Esophagus muscularis mucosa (tissue), 4 donors: ENCODE measurements at places on chromosomes 6 and 20. TPM values are rescaled to one million over a fixed set of nuclear protein-coding genes. Genes with fewer than 3 reads are reported as not detected.

GRCh38 chr6:27847706-27848105 lies 64.5 kb downstream of the OR2B2 start:
- H3K27me3 ChIP-seq: no peaks in the 10 kb centered on the region
- H3K4me3 ChIP-seq: no peak overlapping the region
- H3K36me3 ChIP-seq: no peaks in the 10 kb centered on the region
- no peak for DNase-seq

- no peak overlapping the region for H3K27ac ChIP-seq
- no peak for DNase-seq
- peaks cover 69% of the 10 kb centered on the region for H3K4me1 ChIP-seq
- H3K4me3 ChIP-seq: no peak overlapping the region
- H3K27me3 ChIP-seq: no peaks in the 10 kb centered on the region
These were observed 21.2 kb downstream of the HECA start for GRCh38 chr6:139156102-139156501.

DNA sequence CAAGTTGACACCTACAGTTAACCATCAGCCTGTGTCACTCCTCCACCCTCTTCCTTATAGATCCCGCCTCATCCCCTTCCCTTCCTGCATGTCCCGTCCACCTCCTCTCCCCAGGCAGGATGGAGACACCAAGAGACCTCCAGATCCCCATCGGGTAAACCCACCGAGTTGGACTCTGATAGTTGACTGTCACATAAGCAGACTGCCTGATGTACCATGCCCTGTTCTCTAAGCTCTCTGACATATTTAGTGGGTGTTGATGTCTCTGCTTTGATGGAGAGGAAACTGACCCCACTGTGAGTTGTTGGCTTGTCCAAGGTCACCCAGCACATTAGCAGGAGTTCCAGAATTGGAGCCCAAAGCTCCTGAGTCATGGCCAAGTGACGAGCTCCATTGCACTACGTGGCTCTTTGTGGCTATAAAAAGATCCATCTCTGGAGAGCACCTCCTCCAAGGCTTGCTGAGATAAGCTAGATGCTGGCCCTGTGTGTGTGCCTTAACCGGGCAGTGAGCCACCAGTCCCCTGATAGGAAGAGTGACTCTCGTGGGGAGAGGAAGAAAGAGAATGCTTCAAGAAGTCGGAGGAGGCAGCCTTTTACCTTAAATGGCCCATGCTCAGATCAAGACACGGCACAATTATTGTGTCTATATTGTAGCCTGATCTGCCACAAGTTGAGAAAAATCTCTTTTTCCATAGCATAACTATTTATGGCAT lies 236.0 kb upstream of the ECI2 start:
- no peaks in the 10 kb centered on the region for H3K27me3 ChIP-seq
- no peak overlapping the region for H3K4me3 ChIP-seq
- DNase-seq: no peak
- H3K4me1 ChIP-seq: peaks cover 7% of the 10 kb centered on the region
- H3K36me3 ChIP-seq: no peaks in the 10 kb centered on the region

Gene NCOA6
- 14.9 TPM for total RNA-seq

GRCh38 chr6:24935366-24936152 lies at the start of gene RIPOR2:
RIPOR2 (minus strand) TSS chr6:24935960; CDS start chr6:24935898, 62 bp downstream.
- no peak within 1 kb of the TSS for H3K4me3 ChIP-seq
- no peak within 1 kb of the TSS for H3K27ac ChIP-seq
- no peaks in the 10 kb centered on the region for H3K27me3 ChIP-seq
- no peak for DNase-seq
- H3K4me1 ChIP-seq: peaks cover 11% of the 10 kb centered on the region
- no peaks in the 10 kb centered on the region for H3K36me3 ChIP-seq

- no peaks in the 10 kb centered on the region for H3K27me3 ChIP-seq
- H3K27ac ChIP-seq: no peak overlapping the region
These were observed 105.8 kb downstream of the MAFB start for GRCh38 chr20:40583205-40583604.

DNA sequence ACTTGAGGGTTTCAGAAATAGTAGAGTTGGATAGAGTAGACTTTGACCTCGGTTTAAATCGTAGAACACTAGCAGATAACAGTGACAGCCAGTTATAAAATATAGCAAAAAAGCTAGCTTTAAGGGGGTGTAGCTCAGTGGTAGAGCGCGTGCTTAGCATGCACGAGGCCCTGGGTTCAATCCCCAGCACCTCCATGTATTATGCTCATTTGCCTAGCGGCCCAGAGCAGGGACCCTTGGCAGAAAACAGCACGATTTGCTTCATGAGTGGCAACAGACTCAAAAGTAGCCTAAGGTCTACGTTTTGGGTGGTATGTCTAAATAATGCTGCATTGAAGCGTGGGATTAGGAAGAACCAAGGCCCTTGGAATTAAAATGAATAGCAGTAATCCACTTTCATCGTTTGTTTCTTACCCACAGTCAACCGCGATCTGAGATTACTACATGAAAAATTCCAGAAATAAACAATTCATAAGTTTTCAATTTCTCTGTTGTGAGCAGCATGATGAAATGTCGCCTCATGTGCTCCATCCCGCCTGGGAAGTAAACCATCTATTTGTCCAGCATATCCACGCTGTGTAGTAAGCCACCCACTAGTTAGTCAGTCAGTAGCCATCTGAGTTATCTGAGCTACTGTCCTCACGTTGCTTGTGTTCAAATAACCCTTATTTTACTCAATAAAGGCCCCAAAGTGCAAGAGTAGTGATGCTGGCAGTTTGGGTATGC lies 184.9 kb downstream of the GPX5 start:
- no peaks in the 10 kb centered on the region for H3K36me3 ChIP-seq
- H3K4me1 ChIP-seq: no peaks in the 10 kb centered on the region
- H3K27ac ChIP-seq: no peak overlapping the region
- H3K27me3 ChIP-seq: peaks cover 56% of the 10 kb centered on the region

- no peaks in the 10 kb centered on the region for H3K4me1 ChIP-seq
- DNase-seq: no peak
- H3K36me3 ChIP-seq: no peaks in the 10 kb centered on the region
- no peaks in the 10 kb centered on the region for H3K27me3 ChIP-seq
- H3K27ac ChIP-seq: no peak overlapping the region
These were observed 163.5 kb downstream of the PRL start for GRCh38 chr6:22133357-22133756.

DNA sequence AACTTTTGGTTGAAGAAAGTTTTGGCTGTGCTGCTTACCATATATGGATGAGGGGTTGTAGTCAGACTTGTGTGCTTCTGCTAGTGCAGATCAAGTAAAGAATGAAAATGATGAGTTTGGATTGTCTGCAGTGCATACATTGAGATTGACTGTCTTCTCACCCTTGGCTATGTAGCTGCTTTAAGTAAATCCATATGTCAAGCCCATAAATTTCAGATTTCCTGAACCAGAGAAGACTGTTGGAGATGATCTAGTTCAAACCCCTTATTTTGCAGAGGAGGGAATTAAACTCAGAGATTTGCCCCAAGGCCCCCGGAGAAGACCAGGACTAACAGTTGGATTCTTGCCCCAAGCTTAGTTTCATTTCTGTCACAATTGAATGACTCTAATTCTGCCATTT lies 67.2 kb downstream of the PKIB start:
- DNase-seq: no peak
- H3K27ac ChIP-seq: no peak overlapping the region
- no peaks in the 10 kb centered on the region for H3K36me3 ChIP-seq
- H3K4me3 ChIP-seq: no peak overlapping the region
